Fibroblast of skin of back (primary cell): ENCODE measurements at places on chromosomes 2 and 18.

DNA sequence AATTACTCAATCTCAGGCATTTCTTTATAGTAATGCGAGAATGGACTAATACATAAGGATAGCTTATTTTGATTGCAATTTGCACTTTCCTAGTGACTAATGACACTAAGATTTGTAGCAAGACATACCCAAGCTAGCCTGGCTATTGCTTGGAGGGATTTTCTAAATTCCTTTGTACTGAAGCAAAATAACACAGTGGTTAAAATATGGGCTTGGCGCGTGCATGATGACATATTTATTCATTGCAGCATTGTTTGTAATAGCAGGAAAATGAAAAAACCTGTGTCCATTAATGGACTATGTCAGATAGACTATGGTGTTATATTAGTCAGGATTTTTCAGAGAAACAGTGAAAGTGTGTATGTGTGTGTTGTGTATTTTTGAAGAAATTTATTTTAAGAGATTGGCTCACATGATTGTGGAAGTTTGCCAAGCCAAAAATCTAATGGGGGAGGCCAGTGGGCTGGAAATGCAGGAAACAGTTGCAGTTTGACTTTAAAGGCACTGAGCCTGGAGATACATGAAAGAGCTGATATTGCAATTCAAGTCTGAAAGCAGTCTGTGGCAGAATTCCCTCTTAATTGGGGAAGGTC, 16.7 kb upstream of the LAPTM4A start:
- peak; percentile 97 for DNase-seq

- no peak for DNase-seq
Observed at GRCh38 chr2:191951832-191952231, 104.9 kb upstream of the CAVIN2 start.

GRCh38 chr2:30636311-30636710, 170.9 kb downstream of the CAPN13 start:
- DNase-seq: no peak

- DNase-seq: no peak
Observed at GRCh38 chr2:68693951-68694350, 40.7 kb upstream of the ARHGAP25 start.

DNA sequence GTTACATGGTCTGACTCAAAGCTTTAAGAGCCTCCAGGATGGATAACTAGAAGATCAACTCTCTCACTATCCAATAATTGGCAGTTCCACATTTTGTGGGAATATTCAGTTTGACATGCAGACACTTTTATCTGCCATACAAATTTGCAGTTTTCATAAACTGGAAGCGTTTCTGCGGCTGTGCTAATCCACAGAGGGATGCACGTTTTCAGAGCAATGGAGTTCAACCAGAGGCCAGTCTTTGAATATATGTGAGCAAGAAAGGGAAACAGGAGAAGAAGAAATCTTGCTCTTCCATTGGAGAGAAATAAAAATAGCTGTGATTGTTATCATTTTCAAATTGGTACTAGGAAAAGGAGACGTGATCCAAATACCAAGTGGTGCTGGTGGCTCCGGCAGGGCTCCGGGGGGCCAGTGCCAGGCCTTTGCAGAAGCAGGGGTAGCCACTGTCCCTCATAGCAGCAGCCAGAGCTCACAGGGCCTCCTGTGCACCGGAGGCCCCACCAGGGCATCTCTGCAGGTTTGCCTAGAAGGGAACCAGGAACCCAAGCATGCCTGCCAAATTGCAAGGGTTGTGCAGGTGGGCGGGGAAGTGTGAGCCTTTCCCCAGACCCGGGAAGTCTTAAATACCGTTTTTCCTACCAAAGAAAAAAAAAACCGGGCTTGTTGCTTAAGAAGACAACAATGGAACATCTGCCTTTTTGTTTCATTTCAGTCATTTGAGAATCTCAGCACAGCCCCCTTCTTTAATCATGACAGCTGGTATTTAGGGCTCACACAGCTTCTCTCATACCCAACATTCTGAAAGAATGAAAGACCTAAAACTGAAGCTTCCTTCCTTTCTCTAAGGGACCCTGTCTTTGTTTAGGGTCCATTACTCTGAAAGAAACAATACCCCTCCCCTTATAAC, 791.1 kb upstream of the SOX11 start:
- no peak for DNase-seq

DNA sequence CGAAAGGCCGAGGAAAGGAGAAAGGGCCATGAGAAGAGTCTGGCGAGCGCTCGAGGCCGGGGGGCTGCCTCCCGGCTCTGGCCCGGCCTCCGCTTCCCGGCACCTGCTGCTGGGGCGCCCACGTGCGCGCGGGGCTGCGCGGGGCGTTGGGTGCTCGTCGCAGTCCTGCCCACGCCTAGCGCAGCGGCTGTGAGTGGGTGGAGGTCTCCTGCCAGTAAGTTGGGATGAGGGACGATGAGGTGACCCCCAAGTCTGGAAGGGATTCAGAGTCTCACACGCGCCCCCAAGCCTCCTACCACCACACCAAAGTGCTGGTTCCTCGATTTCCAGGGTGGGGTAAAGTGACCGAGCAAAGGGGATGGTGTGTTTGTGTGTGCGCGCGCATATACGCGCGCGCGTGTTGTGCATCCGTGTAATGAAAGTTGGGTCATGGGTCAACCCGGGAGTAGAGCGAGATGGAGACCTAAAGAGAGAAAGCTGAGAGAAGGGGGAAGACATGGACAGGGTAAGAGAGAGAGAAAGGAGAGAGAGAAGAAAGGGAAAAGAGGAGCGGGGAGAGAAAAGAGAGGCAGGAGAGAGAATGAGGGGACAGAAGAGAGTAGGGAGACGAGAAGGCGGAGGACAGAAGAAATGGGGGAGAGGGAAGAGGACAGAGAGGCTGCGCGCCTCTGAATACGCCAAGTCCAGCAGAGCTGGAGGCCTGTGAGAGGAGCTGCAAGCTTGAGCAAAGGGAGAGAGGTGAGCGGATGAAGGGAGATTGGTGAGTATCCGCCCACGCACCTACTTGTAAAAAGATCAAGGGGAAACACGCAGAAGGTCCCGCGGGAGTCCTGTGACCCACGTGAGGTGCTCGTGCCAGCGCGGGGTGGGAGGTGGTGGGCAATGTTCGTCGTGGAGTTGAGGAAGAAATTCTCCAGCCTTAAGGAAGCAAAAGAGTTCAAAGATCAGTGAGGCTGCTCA, 1.7 kb upstream of the NETO1 start:
- no peak for DNase-seq

- no peak for DNase-seq
Observed at GRCh38 chr2:52537588-52537987, 1230.0 kb upstream of the CHAC2 start.

- no peak for DNase-seq
Observed at GRCh38 chr2:230697676-230698075, 15.0 kb upstream of the CAB39 start.

GRCh38 chr2:47595687-47596086, 187.3 kb upstream of the MSH6 start:
- DNase-seq: no peak

DNA sequence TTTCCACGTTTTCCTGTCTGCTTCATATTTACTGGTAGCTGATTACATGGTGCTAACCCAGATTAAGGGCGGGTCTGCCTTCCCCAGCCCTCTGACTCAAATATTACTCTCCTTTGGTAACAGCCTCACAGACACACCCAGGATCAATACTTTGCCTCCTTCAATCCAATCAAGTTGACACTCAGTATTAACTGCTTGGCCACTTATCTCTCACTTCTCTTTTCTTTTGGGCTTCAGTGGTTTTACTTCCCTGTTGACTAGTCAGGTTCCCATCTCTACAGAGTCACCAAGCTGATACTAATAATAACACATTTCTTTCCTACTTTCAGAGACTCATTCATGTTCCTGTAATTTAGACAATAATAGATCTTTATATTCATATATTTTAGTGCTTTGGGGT, 302.2 kb upstream of the MAP2 start:
- DNase-seq: no peak

DNA sequence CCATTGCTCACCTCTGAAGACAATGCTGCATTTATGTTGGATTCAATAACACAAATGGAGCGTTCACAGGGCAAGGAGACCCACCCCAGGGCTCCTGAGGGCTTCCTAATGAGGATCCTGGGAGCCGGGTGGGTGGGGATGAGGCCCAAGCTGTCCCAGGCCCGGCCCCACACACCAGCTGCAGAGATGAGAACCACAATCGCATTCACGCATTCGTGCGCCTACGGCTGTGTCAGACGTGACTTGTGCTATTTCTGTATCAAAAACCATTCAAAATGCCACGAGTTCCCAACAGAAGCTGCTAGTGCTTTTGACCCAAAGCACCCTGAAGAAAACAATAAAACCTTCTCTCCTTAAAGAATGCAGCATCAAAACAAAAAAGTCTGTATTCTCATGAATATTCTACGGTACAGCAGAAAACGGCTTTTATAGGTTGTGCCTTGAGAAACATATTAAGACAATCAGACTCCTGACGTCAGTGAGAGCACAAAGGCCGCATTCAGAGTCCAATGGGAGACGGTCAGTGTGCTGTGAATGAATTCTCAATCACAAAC, 205.4 kb downstream of the HDAC4 start:
- no peak for DNase-seq

GRCh38 chr2:169571571-169571970, 2.1 kb downstream of the FASTKD1 start:
- DNase-seq: no peak

DNA sequence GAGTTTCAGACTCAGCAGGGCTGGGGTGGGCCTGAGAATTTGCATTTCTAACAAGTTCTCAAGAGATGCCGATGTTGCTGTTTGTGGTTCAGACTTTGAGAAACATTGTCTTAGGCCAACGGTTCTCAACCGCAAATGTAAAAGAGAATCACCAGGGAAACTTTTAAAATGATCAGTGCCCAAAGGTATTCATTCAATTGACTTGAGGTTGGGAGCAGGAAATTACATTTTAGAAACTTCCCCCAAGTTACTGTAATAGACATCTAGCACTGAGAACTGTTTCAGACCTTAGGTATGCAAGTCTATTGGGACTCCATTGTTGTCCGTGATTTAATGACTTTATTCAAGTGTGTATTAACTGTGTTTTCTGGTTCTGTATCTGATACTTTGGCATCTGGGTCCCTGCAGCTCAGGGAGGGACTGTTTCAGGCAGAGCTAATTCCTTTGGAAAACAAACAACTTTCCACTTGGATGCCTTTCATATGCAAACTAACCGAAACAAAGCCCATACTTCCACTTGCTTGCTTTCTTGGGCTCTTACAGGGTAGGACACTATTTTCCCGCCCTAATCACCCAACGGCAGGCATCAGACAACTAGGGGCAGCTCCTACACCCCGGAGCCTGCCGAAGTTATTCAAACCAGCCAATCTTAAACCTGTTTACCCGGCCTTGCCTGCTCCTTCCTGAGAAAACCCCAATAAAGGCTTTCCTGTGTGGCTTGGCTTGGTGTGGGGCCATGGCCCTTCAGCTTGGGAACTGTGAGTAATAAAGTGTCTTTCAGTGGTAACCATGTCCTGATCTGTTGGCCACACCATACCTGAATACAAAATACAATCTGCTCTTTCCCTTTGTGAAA, 97.6 kb downstream of the POLE4 start:
- DNase-seq: peak; percentile 80

DNA sequence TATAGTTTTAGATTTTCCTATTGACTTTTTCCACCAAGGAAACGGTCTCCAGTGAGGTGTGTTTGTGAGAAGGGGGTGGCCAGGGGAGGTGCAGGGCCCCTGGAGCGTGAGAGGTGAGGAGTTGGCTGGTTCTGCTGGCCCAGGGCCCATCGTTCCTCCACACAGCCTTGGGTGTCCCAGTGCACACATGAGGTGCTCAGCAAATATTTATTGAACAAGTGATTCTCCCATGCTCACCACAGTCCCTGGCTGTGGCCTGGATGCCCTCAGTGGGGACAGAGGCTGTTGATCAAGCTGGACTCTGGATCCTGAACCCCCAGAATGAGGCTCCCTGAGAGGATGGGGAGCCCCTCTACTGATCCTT, 5.0 kb downstream of the HAAO start:
- no peak for DNase-seq

DNA sequence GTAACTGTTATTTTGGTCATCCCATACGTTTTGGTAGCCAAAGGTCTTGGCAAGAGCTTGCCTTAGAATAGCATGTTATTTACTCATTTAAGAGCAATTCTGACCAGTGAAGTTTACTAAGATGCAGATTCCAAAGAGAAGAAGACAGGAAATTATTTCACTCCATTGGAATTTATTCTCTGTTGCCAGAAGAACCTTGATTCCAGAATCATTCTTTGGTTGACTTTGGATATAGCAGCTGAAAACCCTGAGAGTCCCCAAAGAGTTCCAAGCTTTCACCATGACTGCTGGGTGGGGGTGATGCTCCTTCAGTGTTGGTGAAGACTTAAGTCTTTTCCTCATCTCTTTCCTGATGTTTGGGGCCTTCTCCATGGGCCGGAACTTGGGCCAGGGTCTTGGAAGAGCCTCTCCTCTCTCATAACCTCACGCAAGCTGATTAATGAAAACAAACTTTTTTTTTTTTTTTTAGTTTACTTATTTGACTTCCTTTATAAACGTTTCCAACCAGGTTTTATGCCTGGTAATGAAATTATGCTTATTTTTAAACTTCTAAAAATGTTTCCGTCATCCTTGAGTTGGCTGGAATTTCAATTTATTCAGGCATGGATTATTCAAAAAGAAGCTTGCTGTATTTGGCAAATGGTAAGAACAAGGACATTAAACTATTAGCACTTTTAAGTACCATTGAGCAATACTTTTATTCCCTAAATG, 192.0 kb downstream of the MTX2 start:
- peak; percentile 83 for DNase-seq
